Inflammatory macrophage treated with lipopolysaccharide for 1 hour (primary cell): ENCODE measurements at places on chromosomes 3 and 15.

DNA sequence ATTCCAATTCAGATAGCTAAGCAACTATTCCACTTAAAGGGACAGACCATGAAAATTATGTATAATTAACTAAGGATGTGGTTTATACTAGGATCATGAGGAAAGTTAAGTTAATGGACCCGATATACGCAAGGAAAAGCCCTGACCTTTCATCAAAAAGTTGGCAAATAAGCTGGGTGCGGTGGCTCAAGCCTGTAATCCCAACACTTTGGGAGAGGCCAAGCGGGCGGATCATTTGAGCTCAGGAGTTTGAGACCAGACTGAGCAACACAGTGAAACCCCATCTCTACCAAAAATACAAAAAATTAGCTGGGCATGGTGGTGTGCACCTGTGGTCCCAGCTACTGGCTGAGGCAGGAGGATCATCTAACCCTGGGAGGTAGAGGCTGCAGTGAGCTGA lies 39.6 kb downstream of the SCAP start:
- no peak for DNase-seq

DNA sequence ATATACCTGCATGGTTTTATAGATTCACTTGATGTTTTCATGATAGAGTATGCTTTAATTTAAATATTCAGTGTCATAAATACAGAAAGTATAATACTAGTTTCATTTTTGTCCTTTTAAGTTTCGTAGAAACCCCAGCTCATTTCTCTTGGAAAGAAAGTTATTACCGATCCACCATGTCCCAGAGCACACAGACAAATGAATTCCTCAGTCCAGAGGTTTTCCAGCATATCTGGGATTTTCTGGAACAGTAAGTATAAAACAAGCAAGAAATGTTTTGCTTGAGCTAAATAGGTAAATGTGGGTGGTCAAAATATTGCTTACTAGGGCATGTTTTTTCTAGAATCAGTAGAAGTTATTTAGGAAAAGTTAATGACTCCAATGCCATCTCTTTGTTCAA lies 106.4 kb downstream of the TP63 start:
- DNase-seq, result no peak

DNA sequence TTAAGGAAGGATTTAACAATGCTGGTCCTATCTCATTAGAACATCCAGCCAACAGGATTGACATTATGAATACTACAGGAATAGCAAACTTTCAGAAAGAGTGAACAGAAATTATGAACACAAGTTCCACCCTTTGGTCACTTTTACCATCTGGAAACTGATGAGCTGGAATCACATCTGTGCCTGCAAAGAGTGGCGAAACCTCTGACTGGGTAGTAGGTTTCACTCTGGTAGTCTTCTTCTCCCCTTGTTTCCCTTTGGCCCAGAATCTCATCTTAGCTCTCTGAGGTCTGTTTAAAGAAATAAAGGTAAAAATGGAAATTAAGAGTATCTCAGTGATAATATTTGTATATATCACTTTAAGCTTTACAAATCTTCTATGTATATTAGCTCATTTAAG lies 73.1 kb downstream of the NR2E3 start:
- DNase-seq, result no peak

DNA sequence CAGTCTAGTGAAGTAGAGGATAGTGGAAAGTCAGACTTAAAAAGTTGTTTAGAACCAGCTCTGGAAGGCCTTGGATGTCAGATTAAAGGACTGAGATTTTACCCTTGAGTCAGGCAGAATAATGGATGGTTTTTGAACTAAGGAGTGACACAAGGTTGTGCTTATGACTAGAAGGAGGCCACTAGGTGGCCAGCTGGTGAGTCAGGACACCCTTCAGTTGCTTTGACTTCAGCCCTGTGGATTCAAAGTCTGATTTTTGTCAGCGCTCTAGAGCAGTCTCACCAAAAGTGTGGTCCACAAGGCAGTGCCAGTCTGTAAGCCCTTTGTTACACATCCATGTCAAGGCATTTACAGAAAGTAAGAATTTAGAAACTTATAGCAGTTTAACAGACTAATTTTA lies 3.8 kb upstream of the GABPB1 start:
- peak; percentile 35 for DNase-seq

DNA sequence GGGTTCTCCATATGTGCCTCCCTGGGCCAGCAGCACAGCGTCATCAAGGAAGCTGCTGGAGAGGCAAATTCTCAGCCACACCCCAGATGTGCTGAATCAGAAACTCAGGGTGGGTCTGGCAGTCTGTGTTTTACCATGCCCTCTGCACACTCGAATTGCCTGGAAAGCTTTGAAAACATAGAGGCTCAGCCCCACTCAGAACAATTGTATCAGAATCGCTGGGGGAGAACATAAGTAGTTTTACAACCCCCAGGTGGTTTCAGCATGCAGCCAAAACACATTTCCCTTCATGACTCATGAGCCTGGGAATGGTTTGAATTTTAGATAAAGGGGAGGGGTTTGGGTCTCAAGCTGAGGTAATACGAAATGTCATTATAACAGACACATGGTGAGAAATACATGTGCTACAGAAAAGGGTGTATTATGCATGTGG lies 9.6 kb downstream of the TGM4 start:
- no peak for DNase-seq

DNA sequence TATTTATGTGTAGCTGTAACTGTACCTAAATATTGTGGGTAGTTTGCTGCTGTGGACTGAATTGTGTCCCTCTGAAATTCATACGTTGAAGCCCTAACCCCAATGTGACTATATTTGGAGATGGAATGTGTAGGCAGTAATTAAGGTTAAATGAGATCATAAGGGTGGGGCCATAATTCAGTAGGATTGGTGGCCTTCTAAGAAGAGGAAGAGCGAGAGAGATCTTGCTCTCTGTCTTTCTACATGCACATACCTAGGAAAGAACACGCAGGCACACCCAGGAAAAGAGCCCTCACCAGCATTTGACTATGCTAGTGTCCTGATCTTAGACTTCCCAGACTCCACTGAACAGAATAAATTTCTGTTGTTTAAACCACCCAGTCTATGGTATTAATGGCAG lies 67.6 kb upstream of the CFAP20DC start:
- no peak for DNase-seq

DNA sequence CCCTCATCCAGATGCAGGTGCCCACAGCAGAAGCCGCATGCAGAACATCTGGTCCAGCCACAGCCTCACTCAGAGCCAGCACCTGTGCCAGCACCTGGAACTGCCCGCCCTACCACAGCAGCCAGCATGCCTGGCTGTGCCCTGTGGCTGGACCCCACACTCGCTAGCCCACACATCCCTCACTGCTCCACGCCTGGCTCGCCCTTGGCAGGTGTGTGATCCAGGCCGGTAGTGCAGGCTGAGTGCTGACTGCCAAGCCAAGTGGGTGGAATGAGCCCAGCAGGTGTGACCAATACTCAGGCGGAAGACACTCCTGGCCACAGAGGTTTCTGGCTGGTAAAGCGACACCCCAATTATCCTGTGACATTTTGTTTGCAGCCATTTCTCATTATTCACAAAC lies 162.4 kb upstream of the ROBO1 start:
- DNase-seq, result no peak

- DNase-seq, result no peak
Measured at GRCh38 chr3:191894406-191894805, 433.4 kb downstream of the PYDC2 start.

- DNase-seq, result no peak
Measured at GRCh38 chr3:185065059-185065458, 87.8 kb downstream of the C3orf70 start.

DNA sequence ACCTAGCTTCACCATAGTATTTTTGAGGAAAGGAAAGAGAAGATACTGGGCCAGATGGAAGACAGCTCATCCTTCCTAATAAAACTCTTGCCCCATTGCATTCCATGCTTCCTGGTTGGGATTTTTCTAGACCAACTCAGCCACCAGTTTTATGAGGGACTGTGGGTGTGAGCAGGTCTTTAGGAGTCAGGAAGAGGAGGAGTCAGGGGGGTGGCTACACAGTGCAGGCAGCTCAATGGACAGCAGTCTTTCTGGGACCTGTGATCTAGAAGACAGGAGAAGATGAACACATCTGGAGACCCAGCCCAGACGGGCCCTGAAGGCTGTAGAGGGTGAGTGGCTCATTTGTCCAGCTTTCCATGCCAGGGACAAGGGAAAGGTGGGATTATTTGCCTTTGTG lies at the start of gene NOX5:
TSS of gene NOX5 (plus strand) at position 242 of the 400 bp plus-strand sequence. CDS start at position 283, 41 bp downstream.
- no peak for DNase-seq

DNA sequence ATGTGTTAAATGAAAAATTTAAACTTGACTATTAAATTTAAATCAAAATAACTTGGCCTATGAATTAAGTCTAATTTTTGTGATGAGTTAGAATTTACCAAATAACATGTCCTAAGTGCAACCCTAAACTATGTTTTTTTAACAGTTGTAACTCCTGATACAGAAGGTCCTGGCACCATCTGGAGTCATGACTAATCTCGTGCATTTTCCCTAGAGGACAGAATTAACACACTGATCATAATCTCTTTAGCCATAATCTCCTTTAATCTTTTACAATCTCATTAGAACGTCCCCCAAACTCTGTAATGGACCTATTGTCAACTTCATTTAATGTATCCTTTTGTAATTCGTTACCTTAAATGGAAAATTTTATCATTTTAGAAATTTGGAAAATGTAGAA lies 100.6 kb downstream of the SUCNR1 start:
- DNase-seq, result no peak

- peak; percentile 12 for DNase-seq
Measured at GRCh38 chr3:184040010-184040409, 8.5 kb downstream of the HTR3D start.

GRCh38 chr3:107965136-107965655 lies 125.6 kb downstream of the CD47 start:
- no peak for DNase-seq

- DNase-seq, result peak; percentile 48
Measured at GRCh38 chr3:185280572-185281365, 26.9 kb upstream of the EHHADH start.

- no peak for DNase-seq
Measured at GRCh38 chr15:31591908-31592307, 265.3 kb downstream of the KLF13 start.

DNA sequence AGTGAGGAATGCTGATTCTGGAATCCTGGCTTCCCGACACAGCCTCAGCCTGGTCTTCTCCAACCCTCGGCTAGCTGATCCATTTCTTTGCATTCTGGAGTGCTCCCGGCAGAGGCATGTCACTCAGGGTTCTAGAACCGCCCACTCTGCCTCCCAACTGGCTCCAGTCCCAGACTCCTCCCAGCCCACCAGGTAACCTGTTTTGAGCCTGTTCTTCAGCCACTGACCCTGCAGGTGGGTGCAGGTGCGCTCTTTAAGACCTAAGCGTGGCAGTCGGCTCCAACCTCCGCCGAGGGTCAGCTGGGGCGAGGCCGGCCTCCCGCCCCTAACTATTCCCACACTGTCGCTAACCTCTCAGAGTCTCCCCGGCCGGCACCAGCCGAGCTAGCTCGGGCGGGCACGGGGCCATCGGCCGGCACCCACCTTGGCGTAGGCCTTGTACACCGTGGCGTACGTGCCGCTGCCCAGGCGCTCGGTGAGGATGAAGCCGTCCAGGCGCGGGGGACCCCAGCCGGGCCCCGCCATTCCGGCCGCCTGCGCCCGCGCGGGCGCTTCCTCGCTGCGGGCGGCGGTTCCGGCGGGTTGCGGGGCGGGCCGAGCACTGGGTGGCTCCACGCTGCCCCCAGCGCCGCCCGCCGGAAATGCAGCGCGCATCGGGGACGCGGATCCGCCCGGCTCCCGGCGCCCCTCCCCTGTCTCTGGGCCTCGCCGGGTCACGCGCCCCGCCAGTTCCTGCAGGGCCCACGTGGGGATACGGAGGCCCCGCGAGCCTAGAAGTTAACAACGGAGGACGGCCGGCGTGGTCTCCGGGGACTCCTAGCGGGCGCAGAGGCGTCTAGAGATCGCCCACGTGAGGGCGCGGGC lies at the start of gene ULK3:
TSS of gene ULK3 (minus strand) at position 576 of the 864 bp plus-strand sequence. CDS start at position 525, 51 bp downstream.
- DNase-seq, result peak; percentile 81

GRCh38 chr3:183812761-183813445 lies 12.5 kb downstream of the MAP6D1 start:
- no peak for DNase-seq

GRCh38 chr15:58293622-58294550 lies 137.9 kb upstream of the LIPC start:
- no peak for DNase-seq

- DNase-seq, result peak; percentile 25
Measured at GRCh38 chr3:100796556-100796955, 87.3 kb downstream of the TFG start.

DNA sequence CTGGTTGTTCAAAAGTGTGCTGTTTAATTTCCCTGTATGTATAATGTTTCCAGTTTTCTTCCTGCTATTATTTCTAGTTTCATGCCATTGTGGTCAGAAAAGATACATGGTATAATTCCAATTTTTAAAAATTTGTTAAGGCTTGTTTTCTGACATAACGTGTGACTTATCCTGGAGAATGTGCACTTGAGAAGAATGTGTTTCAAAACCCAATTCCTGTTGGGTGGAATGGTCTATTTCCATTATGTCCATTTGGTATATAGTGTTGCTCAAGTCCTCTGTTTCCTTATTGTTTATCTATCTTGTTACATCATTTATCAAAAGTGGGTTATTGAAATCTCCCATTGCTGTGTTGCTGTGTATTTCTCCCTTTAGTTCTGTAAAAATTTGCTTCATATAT lies 215.4 kb downstream of the GREM1 start:
- DNase-seq, result no peak

- no peak for DNase-seq
Measured at GRCh38 chr3:158679547-158680000, 7.1 kb upstream of the LXN start.

- DNase-seq, result no peak
Measured at GRCh38 chr15:96858694-96859093, 528.2 kb downstream of the NR2F2 start.

DNA sequence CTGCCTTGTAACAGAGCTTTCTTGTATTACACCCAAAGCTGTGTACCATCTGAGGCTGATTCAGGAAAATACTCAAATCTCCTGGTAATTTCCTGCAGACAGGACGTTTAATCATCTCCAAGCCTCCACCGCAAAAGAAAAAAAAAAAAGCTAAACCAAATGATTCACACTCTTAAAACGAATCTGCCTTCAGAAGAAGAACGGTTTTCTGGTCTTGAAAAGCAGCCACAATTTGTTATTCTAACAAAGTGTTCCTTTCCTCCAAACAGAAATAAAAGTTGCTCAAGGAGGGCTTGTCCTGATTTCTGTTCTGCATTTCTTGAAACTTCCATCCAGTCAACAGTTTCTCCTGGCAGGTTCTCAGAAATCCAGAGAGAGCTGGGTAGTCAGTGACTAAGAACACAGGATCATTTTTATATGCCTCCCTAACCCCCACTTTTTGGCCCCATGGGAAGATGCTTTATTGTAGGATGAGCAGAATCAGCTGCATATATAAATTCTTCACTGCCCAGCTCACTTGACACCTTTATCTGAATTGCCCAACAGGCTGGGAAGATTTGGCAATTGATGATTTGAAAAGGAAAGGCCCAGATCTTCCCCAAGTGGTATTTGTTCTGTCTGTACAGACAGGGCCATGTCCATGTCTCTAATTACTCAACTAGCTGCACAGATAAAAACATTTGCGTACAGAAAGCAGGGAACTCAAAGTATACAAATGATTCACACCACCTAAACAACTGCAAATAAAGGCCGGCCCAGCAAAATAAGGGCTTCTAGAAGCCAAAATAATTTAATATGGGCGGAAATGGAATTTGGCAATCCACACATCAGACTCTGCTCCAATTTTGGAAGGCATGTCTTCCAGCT lies 41.0 kb upstream of the PRICKLE2 start:
- no peak for DNase-seq
